Activated CD4-positive, alpha-beta T cell treated with anti-CD3 and anti-CD28 coated beads, Interleukin-2, Interleukin-4, amounts not matched to agents 100 ng/mL and 50 ng/mL, durations not matched to agents 16 hours and 8 hours (primary cell): ENCODE measurements at places on chromosomes 2 and 18.
A peak's percentile ranks its signal among the peaks of the same experiment; 100 is the strongest.

DNA sequence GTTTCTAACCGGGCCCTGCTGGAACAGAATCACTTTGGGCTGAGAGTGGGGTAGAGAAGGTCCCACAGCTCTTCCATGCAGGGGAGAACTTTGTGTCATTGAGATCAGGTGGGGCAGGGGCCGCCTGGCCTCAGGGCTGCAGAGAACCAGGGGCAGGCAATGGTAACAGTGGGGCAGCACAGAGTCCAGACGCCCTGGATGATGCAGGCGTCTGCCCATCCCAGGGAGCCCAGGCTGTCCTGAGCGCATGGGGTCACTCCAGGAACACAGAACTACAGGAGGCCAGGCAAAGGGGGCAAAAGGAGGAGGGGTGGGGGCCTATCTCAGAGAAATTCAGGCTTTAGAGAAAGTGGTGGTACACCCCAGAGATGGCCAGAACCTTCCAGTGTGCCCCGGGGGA lies 121.3 kb downstream of the NDUFA10 start:
- DNase-seq: no peak

- DNase-seq: no peak
Observed at GRCh38 chr2:64062840-64063239, 43.6 kb upstream of the VPS54 start.

GRCh38 chr2:23620841-23621341 lies 235.9 kb downstream of the KLHL29 start:
- DNase-seq: no peak

- peak; percentile 47 for DNase-seq
Observed at GRCh38 chr2:68837164-68837860, 33.9 kb downstream of the BMP10 start.

- peak; percentile 37 for DNase-seq
Observed at GRCh38 chr2:181742922-181743722, 62.8 kb upstream of the NEUROD1 start.

DNA sequence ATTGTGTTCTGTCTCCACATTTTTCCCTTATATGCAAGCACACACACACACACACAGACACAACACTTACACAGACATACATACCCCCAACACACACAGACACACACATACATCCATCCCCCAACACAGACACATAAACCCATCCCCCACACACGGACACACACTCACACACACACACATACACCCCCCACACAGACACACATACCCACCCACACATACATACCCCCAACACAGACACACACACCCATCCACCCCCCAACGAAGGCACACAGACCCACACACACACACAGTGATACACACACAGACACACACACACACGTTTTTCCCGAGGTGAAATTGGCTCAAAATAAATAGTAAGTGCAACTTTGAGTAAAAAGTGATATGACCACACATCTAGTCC lies 41.6 kb upstream of the CUL3 start:
- no peak for DNase-seq

DNA sequence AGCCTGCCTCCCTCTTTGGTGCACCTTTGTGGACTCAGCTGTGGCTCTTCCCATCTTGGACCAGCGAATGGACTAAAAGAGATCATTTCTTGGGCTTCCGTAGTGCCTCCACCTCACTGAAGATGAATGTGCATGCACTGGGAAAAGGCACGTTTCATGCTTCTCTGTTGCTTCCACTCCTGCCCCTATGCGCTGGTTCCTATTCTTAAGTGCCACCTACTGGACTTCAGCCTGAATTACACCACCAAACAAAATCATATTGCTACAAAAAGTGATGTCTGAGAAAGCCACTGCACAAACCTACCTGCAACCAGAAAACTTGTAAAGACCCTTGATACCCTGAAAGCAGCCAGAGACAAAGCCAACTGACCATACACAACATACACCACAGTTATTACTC lies 695.6 kb downstream of the TSN start:
- DNase-seq: peak; percentile 19
